ENCODE measurements at places on chromosomes 12 and 14.

- no peak for DNase-seq
Observed at GRCh38 chr12:76766161-76766560, 2.2 kb downstream of the ZDHHC17 start.

DNA sequence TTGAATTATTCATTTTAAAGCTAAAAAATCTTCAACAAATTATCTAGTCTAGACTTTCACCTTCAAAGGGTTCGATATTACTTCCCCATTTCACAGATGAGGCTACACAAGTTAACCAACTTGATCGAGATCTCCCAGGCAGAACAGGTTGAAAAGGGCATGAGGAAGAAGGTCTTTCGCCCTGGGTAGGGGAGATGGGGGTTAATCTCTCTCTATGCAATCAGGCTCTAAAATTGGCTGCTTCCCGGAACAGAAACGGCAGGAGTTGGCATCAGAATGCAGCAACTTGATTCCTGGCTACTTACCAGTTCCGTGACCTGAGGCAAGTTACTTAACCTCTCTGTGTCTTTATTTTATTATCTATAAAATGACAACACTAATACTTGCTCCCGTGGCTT, 2.4 kb upstream of the CISTR start:
- no peak for DNase-seq

- DNase-seq, result no peak
Observed at GRCh38 chr14:38808734-38809455, 294.1 kb downstream of the SEC23A start.

- no peak for DNase-seq
Observed at GRCh38 chr12:110109037-110109836, 14.9 kb upstream of the IFT81 start.

DNA sequence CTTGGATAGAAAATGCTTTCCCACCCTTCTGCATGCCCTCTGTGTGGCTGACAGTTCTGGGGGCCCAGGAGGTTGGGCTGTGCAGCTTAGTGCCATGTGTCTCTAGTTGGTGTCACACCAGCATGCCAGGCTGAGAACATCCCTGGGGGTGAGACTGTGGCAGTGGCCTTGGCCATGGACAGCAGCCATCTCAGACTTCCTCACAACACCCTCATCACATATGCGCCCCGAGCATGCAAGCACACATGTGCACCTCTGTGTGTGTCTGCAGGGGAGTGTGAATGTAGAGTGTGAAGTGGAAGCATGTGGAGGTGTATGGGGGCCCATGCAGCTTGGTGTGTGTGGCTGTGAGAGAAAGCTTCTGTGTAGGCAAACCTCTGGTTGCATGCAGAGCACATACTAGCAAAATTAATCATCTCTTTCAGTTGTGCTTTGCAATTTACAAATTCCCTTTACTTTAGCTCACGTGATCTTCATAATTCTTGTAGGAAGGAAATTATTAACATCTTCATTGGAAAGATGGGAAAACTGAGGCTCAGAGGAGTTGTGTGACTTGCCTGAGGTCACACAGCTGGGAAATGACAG, 8.4 kb downstream of the ASIC1 start:
- no peak for DNase-seq

- DNase-seq, result no peak
Observed at GRCh38 chr14:50659327-50659974, 8.7 kb downstream of the SAV1 start.

- no peak for DNase-seq
Observed at GRCh38 chr14:23537351-23538049, 14.1 kb downstream of the ZFHX2 start.

GRCh38 chr14:102078831-102079699, 7.8 kb downstream of the HSP90AA1 start:
- no peak for DNase-seq

DNA sequence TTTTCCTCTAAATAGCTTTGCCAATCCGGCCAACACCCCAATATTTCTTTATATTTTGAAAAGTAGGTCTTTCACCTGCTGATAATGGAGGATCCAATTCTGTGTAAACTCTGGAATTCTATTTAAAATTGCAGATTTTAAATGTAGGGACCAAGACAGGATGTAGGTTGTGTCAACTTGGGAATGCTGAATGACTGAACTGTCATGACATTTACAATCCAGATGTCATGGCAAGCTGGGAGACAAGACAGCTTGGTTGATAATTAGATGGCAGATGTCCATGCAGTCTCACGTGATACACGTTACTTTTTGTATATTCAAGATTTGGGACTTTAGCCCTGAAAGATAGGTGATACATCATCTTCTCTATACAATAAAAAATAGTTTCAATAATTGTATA, 477.2 kb downstream of the DIO2 start:
- DNase-seq, result no peak
